Stimulated activated CD8-positive, alpha-beta memory T cell treated with anti-CD3 and anti-CD28 coated beads, Interleukin-7, amount 100 ng/mL, for 24 hours (primary cell): ENCODE measurements at places on chromosomes 2 and 18.
A peak's percentile ranks its signal among the peaks of the same experiment; 100 is the strongest.

DNA sequence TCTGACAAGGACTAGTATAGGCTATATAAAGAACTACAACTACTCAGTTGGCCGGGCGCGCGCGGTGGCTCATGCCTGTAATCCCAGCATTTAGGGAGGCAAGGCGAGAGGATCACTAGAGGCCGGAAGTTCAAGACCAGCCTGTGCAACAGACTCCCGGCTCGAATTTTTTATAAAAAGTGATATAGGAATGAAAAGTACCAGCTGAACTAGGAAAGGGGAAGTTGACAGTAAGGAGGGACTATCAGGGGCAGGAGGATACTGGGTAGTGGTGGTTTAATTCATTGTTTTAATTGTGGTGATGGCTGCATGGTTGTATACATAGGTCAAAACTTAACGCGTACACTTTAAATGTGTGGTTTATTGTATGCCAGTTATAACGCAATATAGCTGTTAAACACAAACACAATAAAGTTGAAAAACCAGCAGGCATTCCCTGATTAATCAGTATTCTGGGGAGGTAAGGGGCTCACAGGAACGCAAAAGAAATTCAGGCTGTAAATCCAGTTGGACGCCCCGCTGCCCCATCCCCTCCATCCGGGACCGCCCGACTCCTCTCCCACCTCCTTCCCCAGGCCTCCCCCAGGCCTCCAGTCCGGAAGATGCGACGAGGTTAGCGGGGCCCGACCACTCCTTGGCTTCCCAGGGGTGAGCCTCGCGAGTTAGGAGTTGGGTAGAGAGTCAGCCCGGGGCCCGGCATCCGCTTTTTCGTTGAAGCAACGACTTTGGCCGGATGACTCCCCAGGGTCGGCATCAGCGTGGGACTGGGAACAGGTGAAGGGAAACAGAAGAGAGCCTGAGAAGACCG lies 746 bp upstream of the POLR1B start:
- peak; percentile 52 for DNase-seq

GRCh38 chr2:109702250-109702985 lies 88.3 kb downstream of the SOWAHC start:
- no peak for DNase-seq

- no peak for DNase-seq
These were observed at the start of gene EMX1 for GRCh38 chr2:72917138-72917876. Gene EMX1 (plus strand): TSS chr2:72917519. CDS start chr2:72917853, 334 bp downstream.

GRCh38 chr2:120989512-120990441 lies 254.1 kb downstream of the GLI2 start:
- DNase-seq: no peak

GRCh38 chr2:128444816-128445522 lies 126.3 kb upstream of the HS6ST1 start:
- no peak for DNase-seq

GRCh38 chr2:23806201-23806600 lies 120.7 kb downstream of the ATAD2B start:
- no peak for DNase-seq

DNA sequence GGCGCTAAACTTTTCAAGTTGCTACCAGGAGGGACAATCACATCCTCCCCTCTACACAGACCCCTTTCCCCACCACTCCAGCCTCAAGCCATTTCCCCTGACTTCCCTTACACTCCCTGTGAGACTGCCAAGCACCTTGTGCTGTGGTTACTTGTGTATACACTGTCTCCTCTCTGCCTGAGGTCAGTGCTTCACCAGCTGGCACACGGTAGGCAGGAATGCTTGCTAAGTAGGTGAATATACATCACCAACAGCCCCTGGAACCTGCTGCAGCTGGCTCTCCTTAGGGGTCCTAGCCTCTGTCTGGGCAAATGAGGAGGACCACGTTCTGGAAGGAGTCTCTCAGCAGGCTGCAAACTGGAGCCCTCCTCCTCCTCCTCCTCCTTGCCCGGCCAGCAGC lies 38.3 kb upstream of the ACAA2 start:
- no peak for DNase-seq

DNA sequence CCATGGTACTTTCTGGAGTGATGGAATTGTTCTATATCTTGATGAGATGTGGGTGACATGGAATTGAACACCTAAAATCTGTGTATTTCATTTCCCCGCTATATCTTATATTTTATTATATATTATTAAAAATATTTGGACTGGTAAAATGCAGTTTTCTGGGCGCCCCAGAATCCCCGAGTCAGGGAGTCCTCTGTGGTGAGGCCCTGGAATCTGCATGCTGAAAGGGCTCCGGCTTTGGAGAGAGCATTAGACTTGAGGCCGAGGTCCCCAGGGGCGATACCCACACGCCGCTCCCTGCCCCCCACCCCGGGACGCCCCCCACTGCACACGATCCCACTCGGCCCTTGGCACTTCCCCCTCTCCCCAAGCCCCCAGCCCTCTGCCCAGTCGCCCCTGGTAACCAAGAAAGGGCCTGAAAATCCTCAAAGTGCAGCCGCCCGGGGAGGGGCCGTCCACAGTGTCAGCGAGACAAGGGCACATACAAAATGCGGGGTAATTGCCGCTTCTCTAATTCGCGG lies 126.0 kb downstream of the ZFP36L2 start:
- DNase-seq: no peak

DNA sequence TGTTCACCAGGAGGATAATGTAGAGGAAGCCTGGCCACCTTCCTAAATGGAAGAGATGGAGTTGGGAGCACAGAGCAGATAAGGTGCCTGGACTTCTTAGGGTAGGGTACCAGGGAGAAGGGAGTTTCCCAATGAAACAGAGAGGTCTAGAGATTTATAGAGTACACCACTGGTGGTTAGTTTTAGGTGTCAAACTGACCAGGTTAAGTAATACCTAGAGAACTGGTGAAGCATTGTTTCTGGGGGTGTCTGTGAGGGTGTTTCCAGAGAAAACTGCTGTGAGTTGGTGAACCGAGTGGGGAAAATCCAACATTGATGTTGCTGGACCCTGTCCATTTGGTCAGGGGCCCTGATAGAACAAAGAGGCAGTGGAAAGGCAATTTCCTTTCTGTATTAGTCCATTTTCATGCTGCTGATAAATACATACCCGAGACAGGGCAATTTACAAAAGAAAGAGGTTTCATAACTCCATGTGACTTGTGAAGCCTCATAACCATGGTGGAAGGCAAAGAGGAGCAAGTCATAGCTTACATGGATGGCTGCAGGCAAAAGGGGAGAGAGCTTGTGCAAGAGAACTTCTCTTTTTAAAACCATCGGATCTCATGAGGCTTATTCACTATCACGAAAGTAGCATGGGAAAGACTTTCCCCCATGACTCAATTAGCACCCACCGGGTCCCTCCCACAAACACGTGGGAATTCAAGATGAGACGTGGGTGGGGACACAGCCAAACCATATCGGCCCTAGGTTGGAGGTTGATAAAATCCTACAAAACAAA lies 260.8 kb downstream of the CBLN2 start:
- no peak for DNase-seq

DNA sequence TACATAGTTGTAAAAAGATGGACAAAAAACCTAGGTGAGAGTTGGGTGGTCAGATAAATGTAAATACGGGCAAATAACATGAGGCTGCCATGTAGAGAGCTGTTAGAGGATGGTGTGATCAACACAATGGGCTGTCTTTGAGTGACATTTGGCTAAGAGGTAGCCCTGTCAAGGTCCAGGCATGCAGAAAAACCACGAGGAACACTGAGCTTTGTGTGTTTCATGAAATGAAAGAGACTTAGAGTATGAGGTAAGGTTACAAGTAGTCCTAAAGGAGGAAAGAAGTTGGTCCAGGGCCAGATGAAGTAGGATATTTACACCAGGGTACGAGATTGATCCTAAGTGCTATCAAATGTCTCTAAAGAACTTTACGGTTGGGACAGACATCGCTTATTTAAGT lies 160.9 kb downstream of the RDH14 start:
- no peak for DNase-seq

DNA sequence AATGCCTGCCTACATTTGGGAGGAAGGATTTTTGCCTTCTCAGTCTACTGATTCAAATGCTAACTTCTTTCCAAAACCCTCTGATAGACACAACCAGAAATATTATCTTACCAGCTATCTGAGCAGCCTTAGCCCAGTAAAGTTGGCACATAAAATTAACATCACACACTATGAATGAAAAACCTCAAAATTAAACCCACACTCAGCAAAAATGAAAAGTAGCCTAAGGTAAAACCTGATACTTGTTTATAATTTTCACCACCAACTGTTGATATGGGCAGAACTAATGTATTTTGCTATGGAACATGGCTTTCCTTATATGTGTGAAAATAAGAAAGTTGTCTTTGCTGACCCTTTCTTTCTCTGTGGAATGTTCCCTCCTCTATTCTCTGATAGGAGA lies 226.0 kb downstream of the DPP10 start:
- no peak for DNase-seq

DNA sequence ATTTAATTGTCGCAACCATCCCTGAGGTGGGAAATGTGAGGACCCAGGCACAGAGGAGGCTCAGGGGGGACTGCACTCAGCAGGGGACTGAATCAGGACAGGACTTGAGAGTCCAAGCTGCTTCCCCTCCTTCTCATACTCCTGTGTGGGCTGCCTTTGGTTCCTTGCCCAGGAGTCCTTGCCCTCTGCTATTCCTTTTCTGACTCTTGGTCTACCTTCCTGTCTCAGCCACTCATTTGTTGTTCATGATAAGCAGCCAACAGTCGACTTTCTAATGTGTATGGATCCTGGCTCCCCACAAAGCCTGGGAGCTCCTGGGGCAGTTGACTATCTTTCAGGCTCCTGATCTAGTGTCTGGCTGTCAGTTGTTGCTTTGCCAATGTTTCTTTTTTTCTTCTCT lies 28.3 kb downstream of the GATA6 start:
- no peak for DNase-seq

GRCh38 chr2:239369631-239370161 lies 31.1 kb downstream of the HDAC4 start:
- peak; percentile 43 for DNase-seq

DNA sequence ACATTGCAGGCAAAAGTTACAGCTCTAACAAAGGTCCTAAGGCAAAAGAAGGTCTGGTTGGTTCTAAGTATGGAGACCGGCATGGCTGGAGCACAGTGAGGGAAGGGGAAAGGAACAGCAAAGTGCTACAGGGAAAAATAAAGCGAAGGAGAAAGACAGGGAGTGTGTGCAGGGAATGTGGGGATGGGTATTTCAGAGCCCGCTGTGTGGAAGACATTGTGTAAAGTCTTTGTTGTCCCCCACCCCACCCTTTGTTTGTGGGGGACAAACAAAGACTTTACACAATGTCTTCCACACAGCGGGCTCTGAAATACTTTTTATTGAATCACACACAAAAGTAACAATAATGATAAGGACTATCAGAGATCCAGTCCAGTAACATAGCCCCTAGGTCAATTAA lies 28.9 kb upstream of the C2orf15 start:
- DNase-seq: no peak

GRCh38 chr2:56040834-56041233 lies 117.3 kb upstream of the EFEMP1 start:
- no peak for DNase-seq

- no peak for DNase-seq
These were observed 275.9 kb downstream of the CDH20 start for GRCh38 chr18:61609131-61609530.

- DNase-seq: no peak
These were observed 596.8 kb upstream of the GCFC2 start for GRCh38 chr2:76307495-76307894.

- no peak for DNase-seq
These were observed 42.5 kb downstream of the CXCR4 start for GRCh38 chr2:136075476-136075875.

DNA sequence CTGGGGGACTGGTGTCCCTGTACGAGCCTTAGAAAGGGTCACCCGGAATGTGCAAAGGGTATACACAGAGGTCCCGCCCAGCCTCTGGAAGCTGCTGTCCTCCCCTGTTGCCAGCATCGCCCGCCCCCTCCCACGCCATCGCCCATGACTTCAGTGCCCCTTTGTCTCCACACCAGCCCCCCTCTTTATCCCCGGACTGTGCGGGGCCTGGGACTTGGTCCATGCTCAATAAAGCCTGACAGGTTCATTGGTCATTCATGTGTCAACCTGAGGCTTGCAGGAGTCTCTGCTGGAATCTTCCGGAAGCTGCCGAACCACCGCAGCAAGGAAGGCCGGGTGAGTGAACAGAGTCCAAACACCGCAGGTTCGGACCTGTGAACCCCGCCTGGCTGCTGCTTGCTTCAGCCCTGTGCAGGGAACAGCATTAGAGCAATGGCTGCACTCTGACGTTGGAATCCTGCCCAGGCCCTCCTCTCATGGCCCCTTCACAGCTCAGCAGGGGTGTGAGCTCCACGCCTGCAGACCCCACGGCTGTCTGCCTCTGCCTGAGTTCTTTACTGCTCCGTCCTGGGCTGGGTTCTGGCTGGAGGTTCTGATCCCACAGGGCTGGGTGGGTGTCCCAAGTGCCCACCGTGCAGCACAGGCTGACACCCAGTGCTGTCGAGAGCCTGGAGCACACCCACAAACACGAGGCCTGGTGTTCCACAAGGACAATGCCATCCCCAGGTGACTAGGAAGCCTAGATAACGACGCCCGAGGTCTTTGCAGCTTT lies 96.5 kb downstream of the SEPTIN10 start:
- no peak for DNase-seq

DNA sequence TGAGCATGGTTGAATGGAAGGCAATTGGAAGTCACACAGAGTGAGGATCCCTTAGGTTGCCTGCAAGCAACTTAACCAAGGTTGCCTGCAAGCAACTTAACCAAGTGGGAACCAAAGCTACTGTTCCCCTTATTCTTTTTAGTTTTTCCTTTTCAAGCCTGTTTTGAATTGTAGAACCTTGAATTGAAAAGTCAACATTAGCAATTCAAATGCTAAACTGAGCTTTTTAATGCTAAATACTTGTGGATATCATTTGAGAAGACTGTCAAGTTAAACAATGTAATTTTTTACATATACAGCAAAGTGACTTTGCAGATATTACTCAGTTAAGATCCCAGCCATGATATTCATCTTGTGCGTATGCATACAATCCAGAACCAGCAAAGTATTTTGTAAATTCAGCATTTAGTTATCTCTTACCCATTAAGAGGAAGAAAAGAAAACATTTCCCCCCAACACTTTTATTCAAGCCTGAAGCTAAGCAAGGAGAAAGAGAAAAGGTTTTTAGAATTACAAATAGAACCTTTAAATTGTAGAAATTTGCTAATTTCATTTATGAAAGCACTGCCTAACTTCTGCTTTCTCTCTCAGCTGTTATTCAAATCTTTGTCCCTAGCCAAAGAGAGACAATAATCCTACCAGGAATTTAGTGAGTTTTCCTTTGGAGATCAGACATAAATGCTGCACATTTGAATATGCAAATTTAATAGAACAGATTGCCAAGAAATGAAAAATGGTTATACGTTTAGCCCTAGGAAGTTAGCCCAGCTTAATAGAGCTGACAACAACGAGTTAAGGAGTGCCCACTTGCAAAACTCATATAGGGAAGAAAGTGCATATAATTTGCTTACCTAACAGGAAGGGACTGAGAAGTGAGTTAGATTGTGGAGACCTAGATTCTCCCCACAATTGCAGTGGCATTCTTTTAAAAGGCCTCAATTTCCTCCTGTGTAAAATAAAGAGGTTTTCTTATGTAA lies 643.2 kb upstream of the PIK3C3 start:
- no peak for DNase-seq

GRCh38 chr2:127576433-127577207 lies 41.1 kb downstream of the MYO7B start:
- DNase-seq: no peak
